ENCODE measurements at places on chromosomes 16 and 17. TPM values are rescaled to one million over a fixed set of nuclear protein-coding genes. Genes with fewer than 3 reads are reported as not detected.

The KATNIP gene
- 14.5 TPM for total RNA-seq

The SLC25A19 gene
- total RNA-seq, result 17.8 TPM

The TTYH2 gene
- 1.5 TPM for total RNA-seq

The SOX9 gene
- 10.8 TPM for total RNA-seq

The ITGAX gene
- 1.4 TPM for total RNA-seq

The GPR142 gene
- not detected for total RNA-seq

The HOXB4 gene
- 0.20 TPM for total RNA-seq

The DDX42 gene
- total RNA-seq, result 92.4 TPM

The CDH1 gene
- total RNA-seq, result 4.2 TPM

The KRTAP4-9 gene
- total RNA-seq, result not detected

The TP53TG3F gene
- total RNA-seq, result not detected

The SLC5A11 gene
- total RNA-seq, result 0.31 TPM

The PLEKHH3 gene
- total RNA-seq, result 22.6 TPM

The DUSP14 gene
- 49.3 TPM for total RNA-seq

The EFCAB3 gene
- not detected for total RNA-seq

The KRTAP3-2 gene
- 0.36 TPM for total RNA-seq

The UMOD gene
- total RNA-seq, result not detected

The B3GNT9 gene
- total RNA-seq, result 5.4 TPM

The MT1G gene
- not detected for total RNA-seq

The TBC1D3H gene
- not detected for total RNA-seq

The OTOA gene
- total RNA-seq, result 0.05 TPM

The CCDC200 gene
- not detected for total RNA-seq

The MYH11 gene
- total RNA-seq, result 0.13 TPM

The TNFRSF17 gene
- not detected for total RNA-seq

The VAC14 gene
- total RNA-seq, result 37.6 TPM

The CCL2 gene
- total RNA-seq, result 24.8 TPM

The NUDT7 gene
- total RNA-seq, result 7.1 TPM

The ZNF830 gene
- 12.7 TPM for total RNA-seq

The PLCG2 gene
- 5.1 TPM for total RNA-seq

The ALOX12B gene
- 1.7 TPM for total RNA-seq

The STH gene
- not detected for total RNA-seq

The GUCY2D gene
- not detected for total RNA-seq

The CCDC78 gene
- 7.1 TPM for total RNA-seq

The MMP15 gene
- 17.4 TPM for total RNA-seq

The HNF1B gene
- 25.6 TPM for total RNA-seq

The USP10 gene
- total RNA-seq, result 85.2 TPM

The SHISA9 gene
- not detected for total RNA-seq

The ABAT gene
- 0.61 TPM for total RNA-seq

The TMUB2 gene
- 45.3 TPM for total RNA-seq

The SKAP1 gene
- total RNA-seq, result 0.18 TPM

The CA4 gene
- total RNA-seq, result not detected

The TRAP1 gene
- 140 TPM for total RNA-seq

The GH2 gene
- not detected for total RNA-seq

The CIITA gene
- 0.15 TPM for total RNA-seq

All from A549 treated with CORT108297 at 1 μM for 4 hours (cell line).